Fibroblast of lung (primary cell): ENCODE measurements at places on chromosomes 2 and 18.

DNA sequence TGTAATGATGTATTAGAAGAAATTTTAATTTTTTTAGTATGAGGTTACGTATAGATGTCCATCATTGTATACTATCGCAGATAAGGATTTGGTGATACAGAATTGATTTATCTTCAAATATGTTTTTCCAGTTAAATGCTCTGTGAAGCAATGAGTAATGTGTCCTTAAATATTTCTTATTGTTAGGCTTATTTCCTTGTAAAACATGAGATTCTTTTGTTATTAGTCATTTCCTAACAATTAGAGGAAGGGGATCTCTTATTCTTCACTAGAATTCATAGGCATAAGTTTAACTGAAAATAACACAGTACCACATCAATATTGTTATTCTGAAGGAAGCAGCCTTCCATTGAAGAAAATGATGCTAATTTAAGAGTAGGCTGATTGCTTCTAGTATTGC, 15.5 kb upstream of the OTX1 start:
- no peak overlapping the region for H3K4me3 ChIP-seq
- H3K27ac ChIP-seq = no peak overlapping the region
- no peak for DNase-seq
- H3K4me1 ChIP-seq = no peaks in the 10 kb centered on the region
- no peaks in the 10 kb centered on the region for H3K36me3 ChIP-seq

DNA sequence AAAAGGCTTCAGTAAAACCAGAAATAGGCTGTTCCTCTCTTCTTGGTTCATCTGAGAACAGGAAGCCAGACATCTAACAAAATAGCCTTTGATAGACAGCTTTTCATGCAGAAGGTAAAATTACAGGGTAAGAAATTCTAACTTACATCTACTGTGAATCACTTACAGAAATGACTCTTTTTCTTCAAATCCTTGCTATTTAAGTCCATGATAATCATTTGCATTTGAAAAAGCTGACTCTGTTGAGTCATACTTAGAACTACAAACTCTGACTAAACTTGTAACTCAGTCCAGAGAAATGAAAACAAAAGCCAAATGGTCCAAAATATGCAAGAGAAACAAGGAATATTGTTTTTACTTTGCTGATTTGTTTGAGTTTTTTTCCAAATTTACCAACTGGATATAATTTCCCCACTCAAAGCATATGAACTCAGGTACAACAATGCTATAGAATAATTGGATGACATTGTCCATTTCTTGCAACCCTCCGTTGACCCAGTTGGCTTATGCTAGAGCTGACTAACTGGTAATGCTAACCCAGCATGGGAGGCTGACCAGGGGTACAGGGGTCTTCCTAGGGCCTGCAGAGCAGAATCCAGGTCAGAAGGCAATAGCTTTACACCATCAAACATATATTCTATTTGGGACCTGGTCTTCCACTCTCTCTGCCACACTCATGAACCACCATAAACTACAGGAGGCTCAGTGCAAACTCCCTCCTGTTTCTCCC, 18.8 kb upstream of the MREG start:
- peak; percentile 90 for DNase-seq
- H3K4me3 ChIP-seq = no peak overlapping the region
- no peaks in the 10 kb centered on the region for H3K27me3 ChIP-seq
- peaks cover 9% of the 10 kb centered on the region for H3K4me1 ChIP-seq

DNA sequence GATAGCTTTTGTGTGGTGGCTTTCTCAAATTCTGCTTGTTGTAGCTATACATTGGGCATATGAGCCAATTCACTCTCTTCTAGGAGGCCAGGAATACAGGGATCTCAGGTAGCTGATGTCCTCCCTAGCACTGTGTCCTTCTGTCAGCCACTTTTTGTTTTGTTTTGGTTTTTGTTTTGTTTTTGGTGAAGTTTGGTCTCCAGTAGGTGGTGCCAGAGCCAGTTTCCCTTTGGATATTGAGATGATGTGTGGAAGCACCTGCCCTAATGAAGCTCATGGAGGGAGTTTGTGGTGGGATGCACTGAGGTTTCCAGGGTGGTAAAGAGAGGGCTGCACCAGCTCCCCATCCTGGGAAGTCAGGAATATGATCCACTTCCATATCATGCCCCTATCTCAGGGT, 100.5 kb upstream of the VWC2L start:
- H3K36me3 ChIP-seq = no peaks in the 10 kb centered on the region
- H3K27me3 ChIP-seq = no peaks in the 10 kb centered on the region
- no peak for DNase-seq
- no peak overlapping the region for H3K27ac ChIP-seq
- no peaks in the 10 kb centered on the region for H3K4me1 ChIP-seq

- DNase-seq = no peak
- H3K4me3 ChIP-seq = no peak overlapping the region
- H3K36me3 ChIP-seq = no peaks in the 10 kb centered on the region
Measured at GRCh38 chr2:205475416-205475768, 206.9 kb upstream of the NRP2 start.

DNA sequence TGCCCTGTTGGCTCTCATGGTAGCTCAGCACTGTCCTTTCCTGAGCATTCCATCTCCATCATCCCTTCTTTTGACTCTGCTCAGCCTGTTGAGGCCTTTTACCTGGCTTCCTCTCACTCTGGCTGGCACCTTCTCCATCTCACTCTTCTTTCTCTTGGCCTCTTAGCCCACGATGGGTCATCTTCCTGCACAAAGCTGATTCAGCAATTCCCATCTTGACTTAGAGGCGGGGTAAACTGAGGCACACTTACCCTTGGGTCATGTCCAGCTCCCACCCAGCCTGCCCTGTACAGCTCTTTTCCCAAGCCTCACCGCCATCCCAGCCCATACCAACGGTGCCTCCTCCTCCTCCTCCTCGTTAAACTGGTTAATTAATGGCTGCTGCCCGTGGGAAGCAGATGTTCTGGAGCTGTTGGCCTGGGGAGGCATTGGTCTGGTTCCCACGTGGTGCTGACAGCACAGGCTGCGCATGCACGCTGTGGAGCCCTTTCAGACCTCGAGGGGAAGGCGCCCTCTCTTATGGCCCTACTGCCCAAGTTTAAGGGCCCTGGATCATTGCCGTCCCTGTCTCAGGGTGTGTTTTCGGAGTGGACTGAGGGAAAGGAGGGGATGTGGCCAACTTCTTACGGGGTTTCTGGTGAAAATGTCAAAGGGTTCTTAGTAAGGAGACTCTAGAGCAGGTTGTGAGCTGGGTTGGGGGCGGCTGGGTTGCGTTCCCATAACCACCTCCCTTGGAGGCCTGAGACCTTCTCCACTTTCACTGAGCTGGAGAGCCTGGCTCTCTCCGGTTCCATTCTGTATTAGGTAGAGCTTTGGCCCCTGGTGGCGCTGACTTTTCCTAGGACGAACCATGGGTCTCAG, 10.9 kb downstream of the WNT10A start:
- H3K36me3 ChIP-seq = no peaks in the 10 kb centered on the region
- no peaks in the 10 kb centered on the region for H3K4me1 ChIP-seq
- H3K27ac ChIP-seq = no peak overlapping the region
- DNase-seq = no peak
- H3K4me3 ChIP-seq = no peak overlapping the region

DNA sequence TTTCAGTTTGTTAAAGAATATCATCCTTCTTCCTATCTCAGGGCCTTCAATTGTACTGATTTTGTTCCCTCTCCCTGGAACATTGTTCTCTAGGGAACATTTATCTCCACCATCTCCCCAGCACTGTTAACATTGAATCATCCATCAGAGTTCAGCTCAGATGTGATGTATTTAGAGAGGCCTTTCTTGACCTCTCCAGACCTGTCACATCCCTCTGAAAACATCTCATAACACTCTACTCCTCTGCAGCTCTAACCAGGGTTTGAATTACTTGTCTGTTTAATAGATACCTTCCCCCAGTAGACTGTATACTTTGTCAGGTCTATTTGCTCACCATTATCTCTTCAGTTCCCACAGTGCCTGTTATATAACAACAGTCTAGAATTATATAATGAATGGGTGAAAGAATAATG, 98.6 kb downstream of the GALNT1 start:
- no peaks in the 10 kb centered on the region for H3K27me3 ChIP-seq
- no peak overlapping the region for H3K4me3 ChIP-seq
- no peak for DNase-seq
- H3K27ac ChIP-seq = no peak overlapping the region
- H3K36me3 ChIP-seq = no peaks in the 10 kb centered on the region

GRCh38 chr2:4134551-4135550, 431.5 kb downstream of the DCDC2C start:
- no peak overlapping the region for H3K27ac ChIP-seq
- no peaks in the 10 kb centered on the region for H3K27me3 ChIP-seq
- H3K36me3 ChIP-seq = no peaks in the 10 kb centered on the region
- no peak overlapping the region for H3K4me3 ChIP-seq

- no peak overlapping the region for H3K27ac ChIP-seq
- no peak overlapping the region for H3K4me3 ChIP-seq
- no peaks in the 10 kb centered on the region for H3K4me1 ChIP-seq
- H3K36me3 ChIP-seq = no peaks in the 10 kb centered on the region
- H3K27me3 ChIP-seq = no peaks in the 10 kb centered on the region
- no peak for DNase-seq
Measured at GRCh38 chr2:178301649-178302238, 107.4 kb downstream of the OSBPL6 start.

DNA sequence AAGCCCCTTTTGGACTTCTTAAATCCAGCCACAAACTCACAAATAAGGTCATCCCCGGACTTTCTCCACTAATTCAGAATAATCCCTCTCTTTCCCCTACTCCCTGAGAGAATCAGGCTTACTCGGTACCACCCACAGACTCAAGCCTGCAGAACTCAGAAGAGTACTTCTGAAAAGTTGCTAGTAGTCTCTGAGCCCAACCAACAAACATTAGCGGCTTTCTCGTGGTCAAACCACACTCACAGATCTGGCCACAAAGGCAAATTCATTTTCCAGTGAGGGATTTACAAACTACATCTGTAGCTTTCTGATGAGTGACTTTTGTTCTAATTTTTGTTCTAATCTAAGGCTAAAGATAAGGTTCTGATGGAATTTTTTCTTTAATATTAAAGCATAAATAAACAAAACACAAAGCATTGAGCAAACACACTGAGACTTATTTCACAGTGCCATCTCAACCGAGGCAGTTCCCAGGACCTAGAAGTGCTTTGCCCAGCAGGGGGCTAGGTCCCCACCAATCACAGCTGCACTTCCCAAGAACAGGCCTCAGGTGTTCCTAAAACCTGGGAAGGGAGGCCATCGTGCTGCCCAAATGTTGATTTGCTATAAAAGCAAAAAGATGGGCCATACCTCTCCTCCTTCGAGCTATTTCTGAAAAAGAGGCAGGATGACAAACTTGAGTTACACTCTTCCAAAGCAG, 110.7 kb downstream of the COLEC12 start:
- H3K36me3 ChIP-seq = no peaks in the 10 kb centered on the region
- no peak overlapping the region for H3K27ac ChIP-seq
- no peaks in the 10 kb centered on the region for H3K27me3 ChIP-seq
- H3K4me3 ChIP-seq = no peak overlapping the region

- peaks cover 2% of the 10 kb centered on the region for H3K36me3 ChIP-seq
- DNase-seq = no peak
- H3K4me1 ChIP-seq = peaks cover 36% of the 10 kb centered on the region
- peak overlapping the region; percentile 31 for H3K27ac ChIP-seq
Measured at GRCh38 chr2:1740716-1741589, 3.4 kb downstream of the PXDN start.

GRCh38 chr18:74368901-74369705, 53.5 kb downstream of the C18orf63 start:
- H3K4me1 ChIP-seq = no peaks in the 10 kb centered on the region
- no peaks in the 10 kb centered on the region for H3K36me3 ChIP-seq
- no peaks in the 10 kb centered on the region for H3K27me3 ChIP-seq
- no peak for DNase-seq
- H3K4me3 ChIP-seq = no peak overlapping the region

GRCh38 chr2:226656367-226656766, 143.3 kb downstream of the IRS1 start:
- H3K4me3 ChIP-seq = peak overlapping the region; percentile 4
- H3K4me1 ChIP-seq = peaks cover 10% of the 10 kb centered on the region

- H3K4me3 ChIP-seq = peak overlapping the region; percentile 61
- no peak overlapping the region for H3K27ac ChIP-seq
- H3K36me3 ChIP-seq = no peaks in the 10 kb centered on the region
- H3K27me3 ChIP-seq = no peaks in the 10 kb centered on the region
- peak; percentile 17 for DNase-seq
Measured at GRCh38 chr18:5543036-5543680, 639 bp downstream of the EPB41L3 start.

- H3K4me3 ChIP-seq = no peak overlapping the region
- H3K36me3 ChIP-seq = no peaks in the 10 kb centered on the region
- peaks cover 2% of the 10 kb centered on the region for H3K4me1 ChIP-seq
Measured at GRCh38 chr18:24990671-24991134, 361.3 kb downstream of the ZNF521 start.

GRCh38 chr18:68728081-68728700, 13.3 kb upstream of the TMX3 start:
- H3K36me3 ChIP-seq = no peaks in the 10 kb centered on the region
- no peak overlapping the region for H3K4me3 ChIP-seq
- H3K27ac ChIP-seq = no peak overlapping the region
- no peaks in the 10 kb centered on the region for H3K4me1 ChIP-seq
- DNase-seq = no peak

DNA sequence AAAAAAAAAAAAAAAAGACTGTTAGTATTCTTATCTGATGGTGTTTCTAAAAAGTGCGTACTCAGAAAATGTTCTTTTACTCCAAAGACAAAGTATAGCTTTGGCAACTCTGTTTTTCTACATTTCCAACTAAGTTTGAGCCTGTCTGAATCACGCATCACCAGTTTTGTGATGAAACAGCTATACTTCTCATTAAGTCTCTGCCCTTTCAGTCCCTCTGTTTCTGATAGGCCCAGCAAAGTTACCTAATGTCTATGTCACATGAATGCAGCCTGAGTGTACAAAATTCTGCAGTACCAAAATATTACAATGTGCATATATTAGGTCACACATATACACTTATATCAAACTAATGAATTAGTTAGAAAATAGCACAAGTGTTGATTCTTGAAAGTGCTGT, 22.4 kb downstream of the TWSG1 start:
- no peaks in the 10 kb centered on the region for H3K27me3 ChIP-seq
- no peak overlapping the region for H3K4me3 ChIP-seq
- H3K4me1 ChIP-seq = no peaks in the 10 kb centered on the region
- no peaks in the 10 kb centered on the region for H3K36me3 ChIP-seq

- no peaks in the 10 kb centered on the region for H3K36me3 ChIP-seq
- H3K4me3 ChIP-seq = no peak overlapping the region
- no peak overlapping the region for H3K27ac ChIP-seq
- peaks cover 4% of the 10 kb centered on the region for H3K4me1 ChIP-seq
Measured at GRCh38 chr2:8606226-8606625, 75.6 kb upstream of the ID2 start.

DNA sequence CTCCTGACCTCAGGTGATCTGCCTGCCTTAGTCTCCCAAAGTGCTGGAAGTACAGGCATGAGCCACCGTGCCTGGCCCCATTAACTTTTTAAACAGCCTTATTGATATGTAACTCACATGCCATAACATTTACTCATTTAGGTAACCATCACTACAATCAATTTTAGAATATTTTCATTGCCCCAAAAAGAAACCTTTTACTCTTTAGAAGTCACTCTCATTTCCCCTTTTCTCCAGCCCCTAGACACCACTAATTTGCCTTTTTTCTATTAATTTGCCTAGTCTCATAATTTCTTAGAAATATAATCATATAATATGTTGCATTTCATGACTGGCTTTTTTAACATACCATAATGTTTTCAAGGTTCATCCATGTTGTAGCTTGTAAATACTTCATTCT, 57.2 kb upstream of the TACR1 start:
- no peaks in the 10 kb centered on the region for H3K4me1 ChIP-seq
- DNase-seq = no peak
- no peaks in the 10 kb centered on the region for H3K36me3 ChIP-seq
- no peak overlapping the region for H3K27ac ChIP-seq
- H3K27me3 ChIP-seq = no peaks in the 10 kb centered on the region

GRCh38 chr18:60279391-60279790, 93.2 kb downstream of the MC4R start:
- H3K4me1 ChIP-seq = no peaks in the 10 kb centered on the region
- no peaks in the 10 kb centered on the region for H3K36me3 ChIP-seq
- H3K4me3 ChIP-seq = no peak overlapping the region
